IgD-negative memory B cell (primary cell): ENCODE measurements at places on chromosomes 3 and 15. TPM values are rescaled to one million over a fixed set of nuclear protein-coding genes. Genes with fewer than 3 reads are reported as not detected.

The KBTBD13 gene
- polyA plus RNA-seq = not detected

The SLC28A2 gene
- not detected for polyA plus RNA-seq

The NPAP1 gene
- polyA plus RNA-seq = not detected

The OSBPL10 gene
- polyA plus RNA-seq = 126 TPM

The CHDH gene
- polyA plus RNA-seq = 0.45 TPM

The RCCD1 gene
- 6.0 TPM for polyA plus RNA-seq

The ITGA11 gene
- not detected for polyA plus RNA-seq

The PSMD2 gene
- 143 TPM for polyA plus RNA-seq

The ITGB5 gene
- polyA plus RNA-seq = 0.69 TPM

The PLA2G4D gene
- polyA plus RNA-seq = not detected

The SCAANT1 gene
- not detected for polyA plus RNA-seq

The GP9 gene
- 4.3 TPM for polyA plus RNA-seq

The CEP19 gene
- polyA plus RNA-seq = 2.3 TPM

The IMPG2 gene
- 0.05 TPM for polyA plus RNA-seq

The NUP210 gene
- polyA plus RNA-seq = 72.2 TPM

The CHAC1 gene
- polyA plus RNA-seq = 0.84 TPM

The CCDC54 gene
- polyA plus RNA-seq = not detected

The RTP3 gene
- polyA plus RNA-seq = not detected

The NR2E3 gene
- polyA plus RNA-seq = 0.78 TPM

The PLA2G4E gene
- polyA plus RNA-seq = not detected

The SPTBN5 gene
- polyA plus RNA-seq = not detected

The STRIT1 gene
- not detected for polyA plus RNA-seq

The CPA3 gene
- polyA plus RNA-seq = not detected

The TIPIN gene
- polyA plus RNA-seq = 4.7 TPM

The RPL4 gene
- 1,406 TPM for polyA plus RNA-seq

The B3GALNT1 gene
- polyA plus RNA-seq = 1.1 TPM

The PRR23E gene
- polyA plus RNA-seq = not detected

The MED12L gene
- 0.05 TPM for polyA plus RNA-seq

The C2CD4A gene
- not detected for polyA plus RNA-seq

The SLC2A2 gene
- polyA plus RNA-seq = not detected

The SEMA3F gene
- polyA plus RNA-seq = not detected

The GOLGA8M gene
- polyA plus RNA-seq = not detected

The SMCO1 gene
- not detected for polyA plus RNA-seq

The EPHA3 gene
- not detected for polyA plus RNA-seq

The SERINC4 gene
- polyA plus RNA-seq = 1.1 TPM
